Stimulated activated CD4-positive, alpha-beta T cell treated with anti-CD3 and anti-CD28 coated beads, Interleukin-12 subunit alpha, Interleukin-12 subunit beta, amount 100 ng/mL, for 4 hours (primary cell): ENCODE measurements at places on chromosomes 12 and 14.

GRCh38 chr12:115945491-115945885 is 332.0 kb downstream of the MED13L start:
- no peak for DNase-seq

GRCh38 chr12:80264386-80264785 is 165.0 kb downstream of the OTOGL start:
- no peak for DNase-seq

DNA sequence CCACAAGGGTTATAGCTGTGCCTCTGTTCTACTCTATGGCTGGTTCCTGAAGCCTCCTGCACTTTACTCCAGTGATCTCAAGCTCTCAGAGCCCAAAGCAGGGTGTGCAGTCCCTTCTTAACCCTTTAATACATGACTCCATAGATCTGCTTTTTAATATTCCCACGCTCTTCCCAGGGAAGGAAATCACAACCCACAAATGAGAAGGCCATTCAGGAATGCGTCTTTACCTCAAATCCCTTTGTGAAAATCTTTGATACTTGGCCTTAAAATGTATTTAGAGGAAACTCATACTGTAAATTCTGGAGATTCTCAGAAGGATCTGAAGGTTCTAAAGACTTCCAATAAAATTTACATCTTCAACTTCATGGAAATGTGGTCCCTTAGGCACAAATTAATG is 17.0 kb downstream of the NID2 start:
- no peak for DNase-seq

DNA sequence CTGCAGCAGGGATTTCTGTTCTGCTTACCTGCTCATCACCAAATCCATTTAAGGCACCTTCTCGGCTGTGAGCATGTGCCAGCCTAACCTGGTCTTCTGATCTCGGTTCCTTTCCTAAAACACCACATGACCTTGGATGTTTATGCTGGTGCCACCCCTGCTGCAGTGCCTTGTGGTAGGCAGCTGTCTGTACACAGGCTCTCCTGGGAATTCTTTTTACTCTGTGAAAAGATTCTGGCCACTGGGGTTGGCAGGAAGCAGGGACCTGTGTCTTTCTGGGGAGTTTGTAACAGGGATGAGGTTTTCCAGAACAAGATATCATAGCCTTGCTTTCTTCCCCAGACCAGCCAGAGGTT is 10.4 kb upstream of the PLEKHG3 start:
- no peak for DNase-seq

- DNase-seq, result no peak
These were observed 44.9 kb upstream of the RMST start for GRCh38 chr12:97417568-97418218.

DNA sequence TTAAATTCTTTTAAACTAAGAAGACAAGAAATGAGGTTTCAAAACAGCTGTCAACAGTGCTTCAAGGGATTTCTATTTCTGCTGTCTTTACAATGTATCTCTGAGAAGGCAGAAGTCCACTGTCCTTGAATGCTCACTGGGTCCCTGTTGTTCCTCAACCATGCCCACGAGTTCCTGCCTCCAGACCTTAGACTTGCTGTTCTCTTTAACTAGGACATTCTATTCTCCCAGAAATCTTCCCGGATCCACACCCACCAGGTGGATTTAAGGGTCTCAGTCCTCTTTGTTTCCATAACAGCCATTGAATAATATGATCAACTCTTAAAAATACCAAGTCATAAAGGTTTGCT is 6.7 kb upstream of the SLC41A2 start:
- no peak for DNase-seq
